ENCODE measurements at places on chromosomes 2 and 18.

DNA sequence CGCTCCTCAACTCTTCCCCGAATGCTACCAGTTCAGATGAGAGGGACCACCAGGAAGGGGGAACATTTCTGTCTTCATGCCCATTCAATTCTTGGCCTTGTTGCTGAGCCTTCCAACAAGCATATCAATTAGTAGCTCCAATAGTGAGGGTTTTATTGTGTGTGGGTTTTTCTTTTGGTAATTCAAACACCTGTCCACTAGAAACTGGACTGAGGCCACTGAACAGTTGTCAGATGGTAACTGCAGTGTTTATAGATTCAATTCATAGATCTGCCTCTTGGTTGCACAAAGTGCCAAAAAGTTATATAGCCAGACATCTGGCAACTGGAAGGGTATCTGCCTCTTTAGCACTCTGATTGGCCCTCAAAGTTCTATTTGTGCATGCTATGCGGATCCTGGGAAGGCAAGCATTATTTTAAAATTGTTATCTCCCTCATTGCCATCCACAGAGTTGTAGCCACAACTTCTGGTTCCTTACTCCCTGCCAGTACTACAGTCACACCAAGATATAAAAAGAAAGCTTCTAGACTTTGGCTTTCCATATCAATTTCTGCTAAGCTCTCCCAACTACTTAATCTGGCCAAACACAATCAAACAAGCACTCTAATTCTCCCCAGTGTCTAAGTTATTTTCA lies 83.3 kb upstream of the ZNF521 start:
- no peak for DNase-seq

DNA sequence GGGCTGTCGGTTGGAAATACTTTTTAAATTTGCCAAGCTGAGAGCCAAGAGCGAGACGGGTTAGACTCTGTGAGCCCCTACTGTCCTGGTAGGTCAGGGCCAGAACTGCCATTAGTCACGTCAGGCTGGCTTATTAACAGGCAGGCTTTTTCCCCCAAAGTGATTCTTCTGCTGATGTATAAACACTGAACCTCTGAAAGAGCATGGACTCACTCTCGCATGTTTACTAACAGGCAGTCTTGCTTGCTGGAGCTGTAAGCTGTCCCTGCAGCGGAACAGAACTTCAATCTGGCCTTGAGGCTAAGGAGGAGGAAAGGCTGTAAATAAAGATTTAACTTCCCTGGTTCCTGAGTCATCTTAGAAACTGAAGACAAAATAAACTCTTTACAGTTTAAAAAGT lies 288.4 kb downstream of the PIEZO2 start:
- no peak for DNase-seq

DNA sequence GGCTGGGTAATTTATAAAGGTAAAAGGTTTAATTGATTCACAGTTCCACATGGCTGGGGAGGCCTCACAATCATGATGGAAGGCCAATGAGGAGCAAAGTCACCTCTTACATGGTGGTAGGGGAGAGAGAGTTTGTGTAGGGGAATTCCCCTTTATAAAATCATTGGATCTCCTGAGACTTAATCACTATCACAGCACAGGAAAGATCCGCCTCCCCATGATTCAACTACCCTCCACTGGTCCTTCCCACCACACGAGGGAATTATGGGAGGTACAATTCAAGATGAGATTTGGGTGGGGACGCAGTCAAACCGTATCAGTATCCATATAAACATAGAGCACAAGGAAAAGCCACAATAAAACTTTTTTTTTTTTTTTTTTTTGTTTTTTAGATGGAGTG lies 172.6 kb upstream of the PIEZO2 start:
- DNase-seq = no peak

DNA sequence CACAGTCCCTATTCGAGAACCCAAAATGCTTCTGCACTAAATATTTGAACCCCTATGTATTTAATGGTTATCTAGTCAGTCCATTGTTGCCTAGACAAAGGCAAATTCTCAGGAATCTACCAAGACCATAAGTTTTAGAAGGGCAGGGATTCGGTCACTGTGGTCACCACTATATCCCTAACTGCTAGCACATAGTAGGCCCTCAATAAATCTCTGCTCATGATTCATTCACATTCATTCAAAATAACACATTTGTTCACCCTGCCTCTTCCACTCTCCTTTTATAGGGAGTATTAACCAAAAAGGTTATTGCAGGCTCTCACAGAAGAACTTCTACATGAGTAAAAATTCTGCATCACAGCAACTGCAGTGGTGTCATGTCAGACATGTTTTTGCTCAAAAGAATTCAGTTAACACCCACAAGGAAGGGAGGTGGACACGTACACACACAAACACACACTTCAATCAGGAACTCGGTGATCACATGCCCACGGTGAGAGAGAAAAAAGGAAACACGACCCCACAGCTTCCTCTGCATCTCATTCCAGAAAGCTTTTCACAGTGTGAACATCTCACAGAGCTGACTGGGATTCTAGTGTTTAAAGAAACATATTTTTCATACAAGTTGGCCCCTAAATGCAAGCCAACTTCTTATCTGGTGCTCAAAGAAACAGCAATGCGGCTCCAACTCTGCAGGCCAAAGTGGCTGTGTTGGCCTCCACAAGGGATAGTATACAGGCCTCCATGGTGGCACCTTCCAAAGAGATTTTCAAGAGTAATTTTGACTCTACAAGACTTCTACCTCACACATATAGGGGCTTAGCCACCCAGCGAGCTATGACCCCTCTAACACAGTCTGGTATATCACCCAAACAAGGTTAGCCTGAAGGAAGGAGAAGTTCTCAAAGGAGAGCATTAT lies 98.0 kb downstream of the ANKRD44 start:
- no peak for DNase-seq

DNA sequence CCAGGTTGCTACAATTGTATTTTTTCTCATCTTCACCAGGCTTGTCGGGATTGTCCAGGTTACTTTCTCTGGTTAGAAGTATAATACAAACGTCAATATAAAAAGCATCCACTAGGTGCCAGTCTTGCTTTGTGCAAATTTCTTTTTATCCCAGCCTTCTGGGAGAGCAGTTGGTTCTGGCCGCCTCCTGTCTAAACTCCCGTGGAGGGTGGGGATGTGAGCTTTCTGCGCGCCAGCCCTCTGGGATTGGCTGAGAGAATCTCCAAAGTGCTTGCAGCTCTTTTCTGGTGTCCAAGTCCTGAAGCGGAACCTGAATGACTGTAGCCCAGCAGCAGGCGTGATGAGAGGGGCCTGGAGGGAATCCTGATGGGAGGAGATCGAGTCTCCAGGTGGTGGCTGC lies 22.4 kb upstream of the TOGARAM2 start:
- DNase-seq = no peak
